ENCODE measurements at places on chromosomes 4 and X.

DNA sequence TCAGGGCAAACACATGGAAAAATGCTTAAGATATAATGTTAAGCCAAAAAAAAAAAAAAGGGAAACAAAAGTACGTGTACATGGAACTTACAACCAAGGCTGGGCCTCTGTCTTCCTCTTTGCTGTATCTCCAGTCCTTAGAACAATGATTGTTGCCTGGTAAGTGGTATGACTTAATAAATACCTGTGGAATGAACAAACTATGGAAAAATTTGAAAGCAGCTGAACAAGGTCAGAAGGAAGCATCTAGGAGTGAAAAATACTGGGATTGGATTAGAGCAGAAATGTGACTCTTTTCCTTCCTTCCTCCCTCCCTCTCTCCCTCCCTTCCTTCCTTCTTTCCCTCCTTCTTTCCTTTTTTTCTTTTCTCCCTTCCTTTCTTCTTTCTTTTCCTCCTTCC, 54.2 kb upstream of the SMIM10 start:
- DNase-seq = no peak

- DNase-seq = no peak
These were observed 9.1 kb upstream of the CSN2 start for GRCh38 chr4:69974631-69975030.

DNA sequence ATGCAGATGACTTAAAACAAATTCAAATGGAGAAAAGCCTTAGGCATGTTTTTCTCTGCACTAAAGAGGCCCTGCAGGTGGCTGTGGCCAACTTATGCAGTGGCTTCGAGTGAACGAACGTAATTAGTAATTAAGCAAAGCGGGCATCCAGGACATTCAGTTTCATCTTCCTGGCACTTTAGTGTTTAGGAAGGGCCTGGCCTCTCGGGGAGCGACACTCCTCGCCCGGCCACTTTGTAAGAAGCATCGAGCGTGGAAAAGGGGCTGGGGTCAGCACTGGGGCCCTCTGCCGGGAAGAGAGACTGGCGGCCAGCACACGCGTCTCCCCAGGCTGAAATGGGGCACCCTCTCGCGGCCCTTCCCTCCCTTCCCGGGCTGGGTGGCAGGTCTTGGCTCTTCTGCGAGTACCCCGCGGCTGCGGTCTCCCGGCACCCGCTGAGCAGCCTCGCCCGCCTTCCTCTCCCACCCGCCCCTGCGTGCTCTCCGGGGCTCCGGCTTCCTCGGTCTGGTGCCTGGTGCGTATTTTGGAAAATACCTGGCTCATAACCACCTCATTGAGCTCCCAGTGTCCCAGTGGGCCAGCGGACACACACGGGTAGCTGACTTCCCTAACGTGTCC, 677 bp upstream of the CYP4V2 start:
- DNase-seq = peak; percentile 24

DNA sequence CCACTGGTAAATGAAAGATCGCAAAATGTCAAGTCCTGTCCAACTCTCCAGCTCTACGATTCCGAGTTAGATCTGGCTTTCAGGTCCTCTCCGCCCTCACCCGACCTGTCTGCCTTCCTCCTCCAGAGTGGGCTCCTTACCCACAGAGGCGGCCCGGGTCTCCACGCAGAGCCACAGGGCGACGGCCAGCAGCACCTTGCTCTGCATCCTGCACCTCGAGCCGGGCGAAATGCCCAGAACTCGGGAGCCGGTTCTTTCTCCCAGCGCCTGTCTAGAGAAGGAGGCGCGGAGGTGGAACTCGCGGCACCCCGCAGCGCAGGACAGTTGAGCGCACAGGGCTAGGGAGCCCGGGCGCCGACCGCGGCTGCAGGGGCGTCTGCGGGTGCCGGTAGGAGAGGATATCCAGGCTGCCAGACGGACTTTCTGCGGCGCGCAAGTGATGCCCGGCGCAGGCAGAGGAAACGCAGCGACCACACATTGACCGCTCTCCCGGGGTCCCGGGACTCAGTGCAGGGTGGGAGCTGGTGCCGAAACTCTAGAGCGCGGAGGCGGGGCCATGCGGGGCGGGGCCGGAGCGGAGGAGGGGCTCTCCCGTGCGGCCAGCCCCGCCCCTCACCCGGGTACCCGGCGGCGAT, at the start of gene KDR:
Gene KDR, minus strand, starts transcription at position 509 of the 635 bp plus-strand sequence. Its CDS starts 302 bp downstream, at position 207.
- DNase-seq = no peak

GRCh38 chr4:70637239-70637913, 8.8 kb downstream of the ENAM start:
- DNase-seq = no peak

DNA sequence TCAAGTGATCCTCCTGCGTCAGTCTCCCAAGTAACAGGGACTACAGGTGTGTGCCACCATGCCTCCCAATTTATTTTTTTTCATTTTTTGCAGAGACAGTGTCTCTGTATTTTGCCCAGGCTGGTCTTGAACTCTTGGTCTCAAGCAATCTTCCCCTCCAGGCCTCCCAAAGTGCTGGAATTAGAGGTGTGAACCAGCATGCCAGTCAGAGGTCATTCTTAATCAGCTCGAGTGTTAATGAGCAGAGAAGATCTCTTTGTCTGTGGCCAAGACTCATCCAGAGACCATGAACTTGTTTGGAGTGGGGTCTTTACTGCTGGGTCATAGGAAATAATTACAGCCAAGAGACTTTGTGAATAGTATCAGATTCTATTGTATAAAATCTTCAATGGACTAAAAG, 99.2 kb upstream of the AP1S2 start:
- DNase-seq = no peak
